ENCODE measurements at places on chromosomes 7 and 10. TPM values are rescaled to one million over a fixed set of nuclear protein-coding genes. Genes with fewer than 3 reads are reported as not detected.

Gene RADIL
- 0.40 TPM for total RNA-seq

- no peak for DNase-seq
Measured at GRCh38 chr10:114711176-114711868, 53.2 kb upstream of the ABLIM1 start.

GRCh38 chr10:27345455-27345920, 104.9 kb upstream of the ACBD5 start:
- no peak for DNase-seq

DNA sequence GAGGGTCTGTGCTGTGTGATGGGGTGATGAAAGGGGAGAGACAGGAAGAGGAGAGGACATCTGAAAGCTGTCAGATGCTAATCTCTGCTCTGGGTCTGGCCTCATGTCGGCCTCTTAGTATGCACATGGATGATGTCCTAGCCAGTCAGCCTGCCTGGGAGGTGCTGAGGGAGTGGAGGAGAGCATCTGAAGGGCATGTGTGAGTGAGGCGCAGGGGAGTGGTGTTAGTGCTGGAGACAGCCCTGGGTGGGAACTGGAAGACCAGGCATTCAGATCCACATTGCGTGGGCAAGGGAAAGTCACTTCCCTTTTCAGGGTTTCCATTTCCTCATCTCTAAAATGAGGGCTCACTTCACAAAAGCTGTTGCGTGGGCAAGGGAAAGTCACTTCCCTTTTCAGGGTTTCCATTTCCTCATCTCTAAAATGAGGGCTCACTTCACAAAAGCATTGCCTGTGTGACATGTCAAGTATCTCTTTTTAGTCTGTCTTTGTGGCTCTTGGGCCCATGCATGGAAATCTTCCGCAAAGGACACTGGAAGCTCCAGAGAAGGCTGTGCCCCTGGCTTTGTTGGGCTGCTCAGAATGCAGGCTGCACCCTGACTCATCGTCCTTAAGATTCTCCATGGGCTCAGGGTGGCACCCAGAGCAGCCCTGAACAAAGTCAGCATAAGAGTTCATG, 10.0 kb downstream of the SFTPD start:
- DNase-seq: no peak

DNA sequence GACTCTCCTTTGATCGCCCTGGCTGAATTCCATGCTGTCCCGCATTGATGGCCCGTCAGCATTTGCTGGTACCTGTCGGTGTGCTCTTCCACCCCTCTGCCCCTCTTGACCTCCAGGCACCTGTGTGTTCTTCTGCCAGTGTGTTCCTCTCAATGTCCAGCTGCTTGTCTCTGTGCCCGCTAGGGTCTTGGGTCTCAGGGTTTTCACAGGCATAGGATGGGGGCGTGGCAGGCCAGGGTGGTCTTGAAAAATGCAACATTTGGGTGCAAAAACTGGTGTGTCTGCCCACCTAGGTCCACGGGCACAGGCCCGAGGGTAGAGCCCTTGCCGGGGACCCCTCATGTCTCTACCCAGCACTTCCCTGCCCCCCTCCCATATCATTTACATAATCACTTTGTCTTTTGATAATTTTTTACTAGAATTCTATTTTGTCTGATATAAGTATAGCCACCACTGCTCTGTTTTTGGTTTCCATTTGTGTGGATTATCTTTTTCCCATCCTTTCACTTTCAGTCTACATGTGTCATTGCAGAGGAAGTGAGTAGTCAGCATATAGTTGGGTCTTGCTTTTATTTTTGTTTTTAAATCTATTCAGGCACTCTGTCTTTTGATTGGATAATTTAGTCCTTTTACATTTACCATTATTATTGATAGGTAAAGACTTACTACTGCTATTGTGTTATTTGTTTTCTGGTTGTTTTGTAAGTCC, 46.6 kb upstream of the ADRA2A start:
- no peak for DNase-seq

DNA sequence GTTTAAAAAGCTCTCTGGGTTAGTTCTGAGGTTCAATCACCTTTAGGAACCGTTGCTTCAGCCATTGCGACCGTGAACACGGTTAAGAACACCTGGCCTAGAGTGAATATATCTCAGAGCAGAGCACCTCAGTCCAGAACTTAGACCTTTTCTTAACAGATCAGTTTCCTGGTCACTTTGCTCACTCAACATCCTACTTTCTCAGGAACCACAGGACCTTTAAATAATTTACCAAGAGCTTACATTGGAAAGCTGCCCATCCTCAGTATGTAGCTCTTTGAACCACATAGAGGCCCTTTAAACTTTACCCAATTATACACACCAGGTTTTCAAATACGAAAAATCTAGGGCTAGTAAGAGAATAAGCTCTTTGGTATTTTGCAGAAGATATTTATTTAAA, 153.2 kb downstream of the NRBF2 start:
- no peak for DNase-seq

DNA sequence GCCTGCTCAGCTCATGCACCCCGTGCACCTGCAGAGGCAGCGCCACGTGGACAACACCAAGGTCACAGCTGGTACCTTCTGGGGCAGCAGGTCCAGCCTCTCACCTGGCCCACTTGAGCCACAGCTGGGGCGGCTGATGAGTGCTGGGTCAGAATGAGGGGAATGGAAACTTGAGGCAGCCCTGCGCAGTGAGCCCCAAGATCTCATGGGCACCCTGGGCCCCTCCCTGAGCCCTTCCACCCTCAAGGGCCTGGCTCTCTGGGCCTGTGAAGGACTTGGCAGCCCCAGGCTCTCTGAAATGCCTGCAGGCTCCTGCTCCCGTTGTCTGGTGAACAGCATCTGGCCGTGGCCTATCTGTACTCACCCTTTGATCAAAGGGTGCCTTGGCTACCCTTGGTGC, 112.7 kb downstream of the TCERG1L start:
- no peak for DNase-seq

DNA sequence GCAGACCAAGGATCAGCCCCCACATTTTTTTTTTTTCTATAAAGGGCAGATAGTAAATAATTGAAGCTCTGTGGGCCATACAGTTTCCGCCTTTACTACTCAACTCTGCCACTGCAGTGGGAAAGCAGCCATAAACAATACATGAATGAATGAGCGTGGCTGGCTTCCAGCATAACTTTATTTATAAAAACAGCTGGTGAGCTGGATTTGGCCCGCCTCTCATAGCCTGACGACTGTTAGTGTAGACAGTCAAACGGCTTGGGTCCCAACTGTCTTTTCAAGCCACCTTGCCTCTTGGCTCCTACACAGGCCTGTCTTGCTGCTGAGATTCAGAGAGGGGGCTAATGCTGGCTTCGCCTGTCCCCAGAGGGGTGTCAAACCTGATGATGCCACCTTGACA, 169.8 kb upstream of the GPR26 start:
- peak; percentile 41 for DNase-seq

- no peak for DNase-seq
Measured at GRCh38 chr10:58311026-58311425, 23.8 kb upstream of the UBE2D1 start.

GRCh38 chr10:91745090-91745831, 53.0 kb upstream of the TNKS2 start:
- DNase-seq: peak; percentile 22

DNA sequence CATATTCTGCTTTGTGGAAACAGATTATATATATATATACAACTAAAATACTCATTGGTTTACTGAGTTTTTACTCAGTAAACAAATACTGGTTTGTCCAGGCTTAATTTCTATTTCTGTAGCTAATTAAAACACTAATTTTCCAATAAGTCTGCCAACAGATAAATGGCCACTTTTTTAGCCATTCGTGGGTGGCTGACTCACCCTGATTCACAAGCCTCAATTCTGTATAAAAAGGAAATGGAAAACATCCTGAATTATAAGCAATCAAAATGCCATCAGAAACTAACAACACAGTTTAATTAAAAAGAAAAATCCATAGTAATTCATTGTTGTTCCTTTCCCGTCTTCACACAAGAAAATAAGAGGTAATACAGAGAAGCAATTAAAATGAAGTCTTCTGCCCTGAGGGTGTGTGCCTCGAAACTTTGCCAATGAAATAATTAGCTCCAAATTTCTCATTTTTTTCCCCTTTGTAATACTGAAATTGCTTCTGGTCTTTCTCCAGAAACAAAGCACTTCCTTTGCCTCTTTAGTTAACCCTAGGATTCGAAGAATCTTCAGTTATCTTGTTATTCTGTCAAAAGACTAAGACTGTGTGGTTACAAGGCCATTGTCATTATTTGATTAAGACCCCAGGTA, 118.7 kb upstream of the PTN start:
- peak; percentile 11 for DNase-seq

Gene TMEM236
- 0.06 TPM for total RNA-seq

GRCh38 chr10:104894681-104895080, 253.6 kb downstream of the SORCS3 start:
- no peak for DNase-seq

DNA sequence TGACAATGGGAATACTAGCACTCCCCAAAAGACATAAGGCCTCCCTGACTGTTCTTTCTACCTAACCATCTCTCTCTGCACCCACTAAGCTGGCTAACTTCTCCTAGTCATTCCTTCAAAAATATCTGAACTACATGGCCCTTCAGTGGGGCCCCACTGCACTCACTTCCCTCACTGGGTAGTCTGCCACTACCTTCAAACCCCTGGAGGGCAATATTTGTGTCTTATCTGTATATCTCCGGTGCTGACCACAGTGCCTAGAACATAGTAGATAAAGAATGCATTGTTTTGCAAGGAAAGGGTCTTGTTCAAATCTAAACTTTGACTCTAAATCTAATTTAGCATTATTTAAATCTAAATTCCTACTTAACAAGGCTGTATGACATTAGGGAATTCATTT, 44.3 kb downstream of the CACUL1 start:
- DNase-seq: no peak

GRCh38 chr7:29915481-29916215, 74.0 kb downstream of the SCRN1 start:
- DNase-seq: no peak

Gene AGBL3
- 3.3 TPM for total RNA-seq

- no peak for DNase-seq
Measured at GRCh38 chr10:124688386-124688785, 55.8 kb downstream of the FAM53B start.
